Naive thymus-derived CD4-positive, alpha-beta T cell (primary cell): ENCODE measurements at places on chromosomes 16 and 17. TPM values are rescaled to one million over a fixed set of nuclear protein-coding genes. Genes with fewer than 3 reads are reported as not detected.
A peak's percentile ranks its signal among the peaks of the same experiment; 100 is the strongest.

DNA sequence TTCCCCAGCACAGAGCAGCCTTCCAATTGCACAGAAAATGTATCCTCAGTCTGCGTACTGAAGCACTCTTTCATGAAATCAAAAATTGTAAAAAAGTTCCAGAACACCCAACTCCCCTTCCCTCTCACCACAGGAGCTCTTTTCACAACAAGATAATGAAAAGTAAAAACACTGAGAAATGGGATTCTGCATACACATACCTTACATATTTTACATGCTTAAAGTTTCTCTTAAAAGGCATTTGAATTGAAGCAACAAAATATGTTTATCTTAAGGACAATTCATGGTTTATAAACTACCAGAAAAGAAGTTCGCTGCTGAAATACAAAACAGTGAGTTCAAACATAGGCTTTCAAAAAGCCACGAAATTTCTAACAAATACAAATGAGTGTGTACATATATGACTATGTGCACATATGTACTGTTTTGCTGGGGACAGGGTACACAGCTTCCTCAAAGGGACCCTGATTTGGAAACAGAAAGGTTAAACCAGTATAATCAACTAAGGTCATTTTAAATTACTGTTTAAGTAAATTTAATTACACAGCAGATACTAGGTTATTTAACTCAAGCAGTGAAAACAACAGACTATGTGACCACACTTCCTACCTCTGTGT, 33.8 kb downstream of the COG1 start:
- H3K27me3 ChIP-seq = no peaks in the 10 kb centered on the region
- no peak overlapping the region for H3K4me3 ChIP-seq
- H3K27ac ChIP-seq = peak overlapping the region; percentile 18
- no peak for DNase-seq

DNA sequence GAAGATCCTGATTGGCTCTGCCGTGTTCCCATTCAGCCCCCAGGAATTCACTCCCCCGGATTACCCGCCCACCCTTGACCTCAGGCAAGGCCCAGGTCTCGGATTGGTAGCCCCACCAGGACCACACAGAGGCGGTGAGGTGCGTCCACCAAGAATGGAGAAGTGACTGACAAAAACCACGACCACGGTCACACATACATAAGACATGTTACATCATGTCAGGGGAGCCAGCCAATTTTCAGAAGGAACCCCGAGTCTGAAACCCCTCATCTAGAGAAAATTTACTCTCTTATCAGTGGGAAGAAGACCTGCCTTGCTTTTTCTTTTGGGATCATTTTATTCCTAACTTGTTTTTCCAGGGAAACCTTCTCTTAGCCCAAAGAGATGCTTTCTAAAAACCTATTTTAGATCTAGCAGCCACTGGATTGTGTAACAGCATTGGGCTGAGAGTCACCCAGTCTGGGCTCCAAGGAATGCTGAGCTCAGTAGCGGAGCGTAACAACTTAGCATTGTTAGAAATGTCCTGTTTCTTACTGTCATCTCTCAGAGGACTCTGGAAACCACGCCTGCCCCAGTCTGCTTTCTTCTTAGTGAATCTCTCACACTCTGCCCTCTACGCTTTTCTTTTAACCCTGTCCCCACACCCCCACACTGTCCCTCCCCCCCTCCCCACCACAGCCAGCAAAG, 164.1 kb downstream of the CMIP start:
- H3K27ac ChIP-seq = no peak overlapping the region
- DNase-seq = no peak
- H3K4me3 ChIP-seq = no peak overlapping the region
- no peaks in the 10 kb centered on the region for H3K4me1 ChIP-seq
- H3K36me3 ChIP-seq = peaks cover 3% of the 10 kb centered on the region

DNA sequence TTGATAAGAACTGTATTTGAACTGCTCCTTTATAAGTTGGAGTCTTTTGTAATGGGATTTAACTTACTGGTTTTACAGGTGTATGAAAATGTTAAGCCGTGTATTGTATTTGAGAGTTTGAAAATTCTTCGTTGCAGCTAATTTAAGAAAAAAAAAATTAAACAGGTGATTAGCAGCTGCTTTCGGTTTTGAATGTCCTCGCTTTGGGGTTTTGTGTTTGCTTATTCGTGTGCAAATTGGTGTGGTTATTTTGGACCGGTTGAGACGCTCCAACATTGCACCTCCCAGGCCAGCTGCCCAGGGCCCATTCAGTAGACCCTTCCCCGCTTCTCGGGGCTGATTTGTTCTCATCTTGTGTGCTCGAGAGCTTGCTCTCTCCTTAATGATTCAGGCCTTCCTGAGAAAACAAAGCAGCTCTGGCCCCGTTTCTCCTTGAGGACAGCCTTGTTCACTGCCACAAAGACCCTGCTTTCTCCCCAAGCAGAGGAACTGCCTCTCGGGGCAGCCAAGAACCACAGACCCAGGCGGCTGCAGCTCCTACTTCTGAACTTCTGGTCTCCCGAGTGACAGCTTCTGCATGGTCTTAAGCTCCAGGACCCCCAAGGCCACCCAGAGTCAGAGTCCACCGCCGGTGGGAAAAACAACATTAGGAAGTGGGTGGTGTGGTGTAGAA, 100.5 kb downstream of the MSI2 start:
- no peaks in the 10 kb centered on the region for H3K27me3 ChIP-seq
- H3K36me3 ChIP-seq = no peaks in the 10 kb centered on the region
- H3K27ac ChIP-seq = no peak overlapping the region
- H3K4me3 ChIP-seq = no peak overlapping the region

DNA sequence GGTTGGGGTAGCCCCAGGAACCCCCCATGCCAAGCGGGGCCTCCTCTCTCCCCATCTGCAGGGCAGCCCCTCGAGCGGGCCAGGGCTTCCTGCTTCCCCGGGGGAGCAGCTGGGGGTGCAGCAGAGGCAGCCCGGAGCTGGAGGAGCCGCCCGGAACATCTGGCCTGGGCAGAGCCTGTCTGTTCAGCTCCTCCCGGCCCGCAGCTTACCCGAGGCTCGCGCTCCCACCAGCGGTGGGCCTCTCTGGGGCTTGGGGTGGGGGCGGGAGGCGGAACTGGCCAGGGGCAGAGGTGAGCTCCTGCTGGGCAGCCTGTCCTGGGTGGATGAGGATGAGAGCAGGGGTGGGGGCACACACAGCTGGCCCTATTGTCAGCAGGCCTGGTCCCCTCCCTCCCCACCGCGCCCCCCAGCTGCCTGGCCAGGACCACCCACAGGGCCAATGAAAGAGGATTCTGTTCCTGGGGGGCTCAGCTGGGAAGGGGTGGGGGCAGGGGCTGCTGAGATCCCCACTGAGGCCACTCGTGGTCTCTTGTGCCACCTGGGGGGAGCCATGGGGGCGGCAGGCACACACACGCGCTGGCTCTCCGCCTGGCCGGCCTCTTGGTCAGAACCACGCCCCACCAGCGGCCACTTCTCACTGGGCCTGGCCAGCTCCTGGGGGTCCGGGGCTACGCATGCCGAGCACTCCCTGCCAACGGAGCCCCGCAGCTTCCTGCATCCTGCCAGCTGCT, 34.7 kb downstream of the BAHCC1 start:
- no peaks in the 10 kb centered on the region for H3K36me3 ChIP-seq
- no peak overlapping the region for H3K4me3 ChIP-seq
- H3K27ac ChIP-seq = no peak overlapping the region

DNA sequence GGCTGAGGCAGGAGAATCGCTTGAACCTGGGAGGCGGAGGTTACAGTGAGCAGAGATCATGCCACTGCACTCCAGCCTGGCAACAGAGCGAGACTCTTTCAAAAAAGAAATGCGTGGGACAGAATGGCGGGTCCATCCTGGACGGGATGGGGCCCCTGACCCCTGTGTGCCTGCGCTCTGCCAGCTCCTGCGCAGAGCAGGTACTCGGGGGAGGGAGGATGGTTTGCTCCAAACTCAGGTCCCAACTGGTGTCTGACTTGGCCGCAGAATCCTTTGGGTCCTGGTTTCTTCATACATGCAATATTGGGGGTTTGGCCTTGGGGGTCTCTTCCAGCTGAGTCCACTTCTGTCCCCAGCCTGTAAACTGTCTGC, 10.4 kb downstream of the CHMP6 start:
- no peak overlapping the region for H3K27ac ChIP-seq
- H3K27me3 ChIP-seq = peaks cover 3% of the 10 kb centered on the region
- no peak overlapping the region for H3K4me3 ChIP-seq

GRCh38 chr16:65510241-65510640, 388.4 kb upstream of the CDH11 start:
- H3K27ac ChIP-seq = no peak overlapping the region
- H3K4me3 ChIP-seq = no peak overlapping the region
- no peaks in the 10 kb centered on the region for H3K27me3 ChIP-seq
- H3K4me1 ChIP-seq = no peaks in the 10 kb centered on the region

DNA sequence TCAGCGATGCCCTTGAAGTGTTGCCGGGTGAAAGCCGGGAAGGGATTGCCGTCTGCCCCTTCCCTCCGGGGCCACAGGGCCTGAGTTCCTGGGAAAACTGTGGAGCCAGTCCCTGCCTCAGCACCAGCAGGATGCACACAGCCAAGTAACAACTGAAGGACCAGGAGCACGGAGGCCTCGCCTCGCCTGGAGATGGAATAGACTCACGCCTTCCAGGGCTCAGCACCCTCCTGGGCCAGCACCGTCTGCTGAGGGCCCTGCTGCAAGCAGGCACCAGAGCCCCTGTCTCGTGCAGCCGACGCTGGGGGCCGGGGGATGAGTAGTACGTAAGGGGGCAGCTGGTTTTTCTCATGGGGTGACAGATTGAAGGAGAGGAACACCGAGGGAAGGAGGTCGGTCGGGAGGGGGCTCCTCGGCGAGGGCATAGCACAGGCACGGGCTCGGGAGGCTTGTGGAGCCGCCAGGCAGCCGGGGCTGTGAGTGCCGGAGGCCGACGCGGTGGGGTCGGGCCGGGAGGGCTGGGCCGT, 6.4 kb downstream of the CBFA2T3 start:
- no peak overlapping the region for H3K27ac ChIP-seq
- no peaks in the 10 kb centered on the region for H3K36me3 ChIP-seq
- H3K27me3 ChIP-seq = no peaks in the 10 kb centered on the region
- no peak for DNase-seq

DNA sequence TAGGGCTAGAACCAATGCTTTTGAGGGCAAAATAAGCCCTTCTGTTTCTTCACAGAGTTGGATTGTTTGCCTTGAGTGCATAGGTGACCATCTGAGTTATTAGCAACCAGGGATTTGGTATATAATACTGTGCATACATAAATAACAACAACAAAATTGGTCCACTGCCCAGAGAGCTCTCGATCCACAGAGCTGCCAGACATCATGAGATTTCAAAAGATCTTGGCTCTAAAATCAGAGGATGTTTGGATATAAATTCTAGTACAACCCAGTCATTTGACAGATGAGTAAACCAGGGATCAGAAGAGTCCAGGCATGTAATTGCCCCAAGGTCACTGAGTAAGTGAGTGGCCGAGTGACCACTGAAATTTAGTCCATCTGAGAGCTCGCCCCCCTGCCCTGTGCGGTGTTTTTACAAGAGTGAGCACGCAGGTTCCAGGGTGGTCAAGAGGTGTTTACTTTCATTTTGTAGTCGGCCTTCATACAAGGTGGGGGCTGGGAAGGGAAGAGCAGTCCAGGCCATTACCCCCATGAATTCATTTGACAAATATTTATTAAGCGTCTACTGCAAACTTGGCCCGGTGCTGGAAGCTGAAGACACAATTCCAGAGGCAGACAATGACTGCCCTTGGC, 1.8 kb upstream of the MT2A start:
- no peaks in the 10 kb centered on the region for H3K27me3 ChIP-seq
- no peaks in the 10 kb centered on the region for H3K36me3 ChIP-seq
- H3K27ac ChIP-seq = peak overlapping the region; percentile 94
- H3K4me1 ChIP-seq = peaks cover 29% of the 10 kb centered on the region
- DNase-seq = no peak
- H3K4me3 ChIP-seq = no peak overlapping the region

GRCh38 chr17:75110234-75110937, 617 bp downstream of the ARMC7 start:
- no peaks in the 10 kb centered on the region for H3K27me3 ChIP-seq
- H3K4me1 ChIP-seq = peaks cover 23% of the 10 kb centered on the region
- H3K36me3 ChIP-seq = no peaks in the 10 kb centered on the region
- peak overlapping the region; percentile 75 for H3K27ac ChIP-seq

The CUEDC1 gene
- 1.8 TPM for total RNA-seq

The ORMDL3 gene
- 91.5 TPM for total RNA-seq

DNA sequence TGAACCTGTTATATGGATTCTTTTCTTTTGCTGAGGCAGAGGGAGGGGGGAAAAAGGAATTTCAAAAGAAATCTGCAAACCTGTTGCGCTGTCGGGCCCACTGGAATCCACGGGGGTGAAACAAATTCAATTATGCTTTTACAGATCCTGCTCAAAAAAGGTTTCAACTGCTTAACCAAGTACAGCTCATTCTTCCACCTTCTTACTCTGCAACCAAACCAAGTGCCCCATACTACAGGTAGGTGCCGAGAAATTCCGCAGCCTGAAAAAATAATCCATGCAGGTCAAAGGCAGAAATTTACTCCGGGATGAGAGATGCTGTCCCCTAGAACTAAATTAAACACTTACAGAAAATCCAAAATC, 416 bp downstream of the RNF43 start:
- H3K36me3 ChIP-seq = no peaks in the 10 kb centered on the region
- no peaks in the 10 kb centered on the region for H3K27me3 ChIP-seq
- DNase-seq = no peak
- peaks cover 9% of the 10 kb centered on the region for H3K4me1 ChIP-seq
- H3K27ac ChIP-seq = peak overlapping the region; percentile 24

- H3K4me1 ChIP-seq = no peaks in the 10 kb centered on the region
- no peaks in the 10 kb centered on the region for H3K36me3 ChIP-seq
- H3K4me3 ChIP-seq = no peak overlapping the region
- no peak for DNase-seq
- H3K27ac ChIP-seq = no peak overlapping the region
Observed at GRCh38 chr17:17605729-17606088, 14.2 kb upstream of the PEMT start.
